ENCODE measurements at places on chromosomes 4 and X. TPM values are rescaled to one million over a fixed set of nuclear protein-coding genes. Genes with fewer than 3 reads are reported as not detected.

- no peak for DNase-seq
Observed at GRCh38 chr4:170270628-170271027, 180.9 kb upstream of the AADAT start.

DNA sequence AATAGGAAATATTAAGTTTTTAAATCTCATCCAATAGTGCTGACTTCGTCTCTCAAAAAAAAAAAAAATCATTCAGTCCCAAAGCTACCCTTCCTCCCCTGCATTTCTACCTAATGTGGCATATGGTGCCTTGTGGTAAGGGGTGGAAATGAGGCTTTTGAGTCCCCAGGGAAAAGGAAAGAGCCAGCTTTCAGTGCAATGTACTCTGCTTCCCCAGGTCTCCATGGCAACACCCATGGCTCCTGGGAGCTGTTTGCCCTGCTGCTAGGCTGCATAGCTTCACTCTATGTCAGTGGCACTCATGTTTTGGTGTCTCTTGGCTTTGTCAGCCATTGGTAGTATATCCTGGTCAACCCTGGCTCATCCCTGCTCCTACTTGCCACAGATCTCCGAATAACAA lies 175.9 kb downstream of the SLC39A8 start:
- DNase-seq = peak; percentile 21

DNA sequence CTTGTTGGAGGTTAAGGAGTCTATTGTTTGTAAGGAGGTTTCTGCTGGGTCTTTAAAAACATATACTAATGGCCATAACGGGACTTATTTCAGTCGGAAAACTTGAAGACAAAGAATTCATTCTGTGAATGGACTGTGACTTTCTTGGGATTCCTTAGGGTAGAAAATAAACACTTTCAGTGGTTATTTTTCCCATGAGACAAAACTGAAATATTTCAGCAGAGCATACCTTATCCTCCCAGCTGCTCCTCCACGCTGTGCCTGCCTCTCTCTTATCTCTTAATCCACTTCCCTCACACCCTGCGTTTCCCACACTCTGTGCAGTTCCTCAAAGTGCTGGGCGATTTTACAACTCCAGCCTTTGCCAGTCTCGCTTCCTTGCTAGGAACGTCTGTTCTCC lies 47.1 kb upstream of the SORBS2 start:
- no peak for DNase-seq

DNA sequence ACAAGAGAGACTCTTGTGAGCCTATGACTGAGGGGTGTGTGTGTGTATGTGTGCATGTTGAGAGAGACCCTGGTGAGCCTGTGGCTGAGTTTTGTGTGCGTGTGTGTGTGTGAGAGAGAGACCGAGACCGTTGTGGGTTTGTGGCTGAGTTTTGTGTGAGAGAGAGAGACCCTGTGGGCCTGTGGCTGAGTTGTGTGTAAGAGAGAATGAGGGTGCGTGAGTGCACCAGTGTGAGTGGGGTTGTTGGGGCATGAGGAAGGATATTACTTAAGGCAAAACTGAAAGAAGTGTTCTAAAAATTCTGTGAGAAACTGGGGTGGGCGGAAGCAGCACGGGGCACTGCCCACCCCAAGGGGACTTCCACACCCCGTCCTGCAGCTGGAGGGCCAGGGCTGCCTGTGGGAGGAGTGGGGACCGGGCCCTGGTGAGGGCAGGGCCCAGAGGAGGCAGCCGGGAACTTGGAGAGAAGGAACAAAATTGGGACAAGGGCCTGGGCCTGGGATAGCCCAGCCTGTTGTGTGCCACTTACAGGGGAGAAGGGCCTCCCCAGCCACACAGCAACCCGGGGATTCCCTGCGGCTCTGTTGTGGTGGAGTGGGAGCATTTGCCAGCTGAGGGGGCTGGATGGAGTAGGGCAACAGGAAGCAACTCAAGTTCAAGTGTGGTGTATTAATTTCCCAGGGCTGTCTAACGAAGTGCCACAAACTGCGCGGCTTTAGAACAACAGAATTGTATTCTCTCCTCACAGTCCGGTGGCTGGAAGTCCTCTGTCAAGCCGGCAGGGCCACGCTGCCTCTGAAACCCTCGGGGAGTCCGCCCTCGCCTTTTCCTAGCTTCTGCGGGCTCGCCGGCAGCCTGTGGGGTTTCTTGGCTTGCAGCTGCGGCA lies 22.1 kb downstream of the TMEM131L start:
- no peak for DNase-seq

- no peak for DNase-seq
Observed at GRCh38 chr4:128832243-128832625, 22.7 kb downstream of the JADE1 start.

DNA sequence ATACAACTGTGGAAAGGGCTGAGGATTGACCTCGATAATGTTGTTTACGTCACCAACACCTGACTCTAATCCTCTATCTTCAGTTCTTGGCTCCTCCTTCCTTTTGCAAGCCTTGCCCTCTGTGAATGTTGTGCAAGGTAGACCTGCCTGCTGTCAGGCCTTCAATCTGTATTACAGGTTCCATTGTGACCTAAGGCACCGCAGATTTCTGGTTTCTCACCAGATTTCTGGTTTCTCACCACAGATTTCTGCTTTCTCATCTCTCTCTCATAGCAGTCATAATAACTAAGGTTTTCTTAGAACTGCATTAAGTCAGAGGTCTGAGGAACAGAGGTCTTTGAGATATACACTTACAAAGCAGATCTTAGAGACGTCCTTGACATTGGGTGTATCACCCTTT lies 51.5 kb upstream of the ETNPPL start:
- DNase-seq = no peak

The TRO gene
- polyA plus RNA-seq = 129 TPM

GRCh38 chrX:19086102-19086772 lies 36.0 kb downstream of the ADGRG2 start:
- no peak for DNase-seq

The SPATA4 gene
- polyA plus RNA-seq = 1.4 TPM

GRCh38 chr4:31598639-31599038 lies 878.5 kb downstream of the PCDH7 start:
- no peak for DNase-seq

GRCh38 chr4:21366312-21366711 lies 582.3 kb downstream of the KCNIP4 start:
- no peak for DNase-seq

DNA sequence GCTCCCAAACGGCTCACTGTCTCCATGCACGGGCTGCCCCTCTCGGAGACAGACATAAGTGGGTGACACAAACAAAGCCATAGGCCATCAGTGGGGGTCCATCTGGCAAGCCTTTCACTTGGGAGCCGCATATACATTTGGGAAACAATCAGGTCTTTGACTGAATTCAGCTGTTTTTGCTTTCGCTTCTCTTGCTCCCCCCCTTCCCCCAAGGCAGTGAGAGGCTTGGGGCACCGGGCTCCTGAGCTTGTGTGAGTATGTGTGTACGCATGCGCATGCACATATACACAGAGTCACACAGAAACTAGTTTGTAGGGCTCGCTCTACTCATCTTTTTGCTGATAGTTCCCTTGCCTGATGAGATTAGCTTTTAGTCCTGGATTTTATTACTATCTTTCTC lies 284.4 kb downstream of the AFF2 start:
- DNase-seq = no peak

DNA sequence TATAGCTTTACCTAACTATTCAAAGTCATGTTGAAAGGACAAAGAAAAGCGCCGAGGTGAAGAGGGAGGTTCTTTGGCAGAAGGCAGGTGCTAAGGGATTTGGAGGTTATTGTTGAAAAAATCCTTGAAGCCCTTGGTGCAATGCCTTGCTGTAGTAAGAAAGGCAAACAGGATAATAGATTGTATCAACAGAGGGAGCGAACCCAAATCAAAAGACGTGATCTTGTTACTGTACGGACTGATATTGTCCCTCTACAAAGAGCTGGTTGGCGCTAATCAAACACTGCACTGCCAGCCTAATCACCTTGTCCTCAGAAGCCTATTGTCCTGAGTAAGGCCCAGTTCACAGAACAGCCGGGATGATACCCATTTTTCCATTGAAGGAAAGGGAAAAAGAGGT lies 182.9 kb downstream of the ZIC3 start:
- no peak for DNase-seq

- no peak for DNase-seq
Observed at GRCh38 chr4:108143515-108143914, 25.2 kb downstream of the LEF1 start.

The SRP72 gene
- polyA plus RNA-seq = 155 TPM

GRCh38 chr4:152860046-152860445 lies 76.1 kb upstream of the FHDC1 start:
- DNase-seq = peak; percentile 15

The SPANXC gene
- not detected for polyA plus RNA-seq

DNA sequence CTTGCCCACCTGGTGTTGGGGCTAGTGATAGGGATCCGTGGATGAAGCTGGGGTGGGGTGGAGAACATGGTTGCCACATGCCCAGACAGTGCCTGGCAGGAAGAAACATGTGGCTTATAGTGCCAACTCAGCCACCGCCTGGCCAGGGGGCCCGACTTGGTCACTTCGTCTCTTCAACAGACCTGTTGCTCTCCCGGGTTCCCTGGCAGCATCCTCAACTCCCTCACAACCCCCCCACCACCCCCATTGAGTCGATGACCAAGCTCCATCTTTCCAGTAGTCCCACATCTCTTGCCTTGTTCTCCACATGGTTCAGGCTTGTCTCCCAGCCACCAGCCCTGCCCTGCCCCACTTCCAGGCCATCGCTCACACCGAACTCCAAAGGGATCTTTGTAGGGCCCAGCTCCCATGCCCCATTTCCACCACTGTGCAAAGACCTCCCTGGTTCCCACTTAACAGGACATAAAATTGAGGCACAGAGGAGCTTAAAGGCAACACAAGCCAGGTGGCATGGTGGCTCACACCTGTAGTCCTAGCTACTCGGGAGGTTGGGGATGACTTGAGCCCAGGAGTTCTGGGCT lies 7.8 kb downstream of the PNCK start:
- no peak for DNase-seq

The AKAP4 gene
- 0.07 TPM for polyA plus RNA-seq

DNA sequence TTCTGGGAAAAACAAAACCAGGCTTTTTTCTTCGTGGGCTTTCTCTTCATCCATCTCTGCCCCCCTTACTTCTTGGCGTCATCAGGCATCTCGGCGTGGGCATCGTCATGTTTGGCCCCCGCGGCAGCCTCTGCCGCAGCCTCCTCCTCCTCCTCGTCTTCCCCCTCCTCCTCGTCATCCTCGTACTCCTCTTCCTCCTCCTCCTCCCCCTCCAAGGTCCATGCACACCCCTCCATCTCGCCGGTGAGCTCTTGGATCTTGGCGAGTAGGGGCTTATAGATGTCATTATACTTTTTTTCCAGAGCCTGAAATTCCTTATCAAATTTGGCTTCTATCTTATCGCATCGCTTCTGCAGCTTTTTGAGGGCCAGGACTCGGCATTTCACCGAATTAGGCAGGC lies 488 bp downstream of the NAP1L5 start:
- DNase-seq = no peak

- no peak for DNase-seq
Observed at GRCh38 chrX:122135070-122135469, 1049.0 kb upstream of the GRIA3 start.

- peak; percentile 37 for DNase-seq
Observed at GRCh38 chr4:21544415-21544814, 404.2 kb downstream of the KCNIP4 start.

The AMER1 gene
- 8.5 TPM for polyA plus RNA-seq

GRCh38 chr4:182853731-182854330 lies 63.4 kb downstream of the DCTD start:
- DNase-seq = no peak

GRCh38 chrX:85213792-85214530 lies 29.6 kb downstream of the SATL1 start:
- DNase-seq = no peak

The PRRG3 gene
- polyA plus RNA-seq = 4.9 TPM

The UGT8 gene
- 60.2 TPM for polyA plus RNA-seq

The TKTL2 gene
- polyA plus RNA-seq = not detected

GRCh38 chr4:48227662-48228061 lies 42.0 kb downstream of the TEC start:
- DNase-seq = no peak

The CYTL1 gene
- polyA plus RNA-seq = 8.9 TPM

GRCh38 chr4:41882625-41883347 lies 52.4 kb upstream of the TMEM33 start:
- no peak for DNase-seq

The SMIM14 gene
- 55.9 TPM for polyA plus RNA-seq

The SATL1 gene
- 0.57 TPM for polyA plus RNA-seq

DNA sequence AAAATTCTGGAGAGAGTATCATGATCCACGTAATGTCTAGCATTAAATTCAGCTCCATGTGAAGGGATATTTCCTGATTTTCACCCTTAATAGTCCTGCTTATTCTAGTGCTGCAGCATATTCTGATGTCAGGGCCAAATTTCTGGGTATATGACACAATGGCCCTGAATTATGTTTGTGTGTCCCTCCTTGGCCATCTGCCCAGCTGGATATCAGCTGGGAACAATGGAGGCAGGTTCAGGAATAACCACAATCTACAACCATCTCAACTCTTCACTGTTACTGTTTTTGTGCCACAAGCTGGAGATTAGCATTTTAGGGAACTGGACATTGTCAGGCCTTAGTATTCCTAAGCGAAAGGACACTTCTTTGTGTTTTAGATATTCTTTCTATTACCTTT lies 3.5 kb downstream of the GLRB start:
- no peak for DNase-seq

- no peak for DNase-seq
Observed at GRCh38 chrX:135535077-135535940, 14.8 kb downstream of the INTS6L start.

- DNase-seq = no peak
Observed at GRCh38 chrX:105179644-105180043, 40.9 kb downstream of the TEX13A start.

Measured in left kidney (tissue), 8 donors.